Stimulated activated CD8-positive, alpha-beta memory T cell treated with anti-CD3 and anti-CD28 coated beads, Interleukin-15, amount 100 ng/mL, for 48 hours (primary cell): ENCODE measurements at places on chromosomes 5 and 9.

- DNase-seq = no peak
Observed at GRCh38 chr5:10289353-10289752, 18.3 kb downstream of the CMBL start.

DNA sequence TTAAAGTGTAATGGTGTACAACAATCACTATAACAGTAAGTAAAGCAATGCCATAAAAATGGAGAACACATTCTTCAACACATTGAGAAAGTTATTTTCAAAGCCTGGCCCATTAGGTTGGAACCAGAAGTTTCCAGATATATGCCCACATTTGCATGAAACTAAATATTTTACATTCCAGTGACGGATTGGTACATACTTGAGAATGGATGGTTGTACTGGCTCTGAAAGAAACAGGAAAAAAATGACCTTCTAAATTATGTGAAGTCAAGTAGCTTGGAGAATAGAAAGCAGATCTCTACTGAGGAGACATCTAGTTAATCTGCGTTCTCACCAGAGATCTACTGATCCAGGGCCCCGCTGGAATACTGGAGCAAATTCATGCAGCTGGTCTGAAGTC, 1037.0 kb downstream of the NR2F1-AS1 start:
- DNase-seq = no peak

- no peak for DNase-seq
Observed at GRCh38 chr5:44506561-44506960, 117.3 kb upstream of the FGF10 start.

DNA sequence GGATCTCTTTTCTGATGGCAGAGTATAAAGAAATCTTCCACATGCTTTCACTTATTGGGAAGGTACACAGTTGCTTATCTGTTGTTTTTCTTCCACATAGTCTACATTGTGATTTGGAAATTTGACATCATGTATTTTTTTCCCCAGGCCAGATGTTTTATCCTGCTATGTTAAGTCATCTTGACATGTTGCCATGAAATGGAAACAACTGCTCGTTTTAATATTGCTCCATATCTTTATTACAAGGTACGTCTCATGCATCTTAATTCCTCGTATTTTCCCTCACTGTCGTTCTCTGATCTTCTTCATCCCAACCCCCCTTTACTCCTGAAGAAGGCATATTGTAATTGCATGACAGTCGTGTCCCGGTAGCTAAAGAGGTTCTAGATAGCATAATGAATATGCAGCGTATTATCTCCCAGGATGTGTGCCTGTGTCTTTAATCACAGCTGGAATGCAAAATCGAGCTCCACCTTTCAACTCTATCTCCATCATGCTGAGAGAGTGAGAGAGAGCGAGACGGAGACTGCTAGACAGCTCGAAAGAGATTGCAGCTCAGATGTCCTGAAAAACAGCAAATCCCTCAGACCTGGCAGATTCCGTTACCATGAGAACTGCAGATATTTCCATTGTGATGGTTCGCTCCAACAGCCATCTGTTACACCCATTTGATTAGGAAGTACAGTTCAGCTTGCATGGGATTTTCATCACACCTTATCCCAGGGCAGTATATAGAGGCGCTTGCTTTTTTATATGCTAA, 281.7 kb downstream of the TMEM38B start:
- no peak for DNase-seq

- DNase-seq = no peak
Observed at GRCh38 chr9:93594041-93594756, 17.8 kb downstream of the PHF2 start.

GRCh38 chr5:17223367-17224185, 6.1 kb downstream of the BASP1 start:
- no peak for DNase-seq

DNA sequence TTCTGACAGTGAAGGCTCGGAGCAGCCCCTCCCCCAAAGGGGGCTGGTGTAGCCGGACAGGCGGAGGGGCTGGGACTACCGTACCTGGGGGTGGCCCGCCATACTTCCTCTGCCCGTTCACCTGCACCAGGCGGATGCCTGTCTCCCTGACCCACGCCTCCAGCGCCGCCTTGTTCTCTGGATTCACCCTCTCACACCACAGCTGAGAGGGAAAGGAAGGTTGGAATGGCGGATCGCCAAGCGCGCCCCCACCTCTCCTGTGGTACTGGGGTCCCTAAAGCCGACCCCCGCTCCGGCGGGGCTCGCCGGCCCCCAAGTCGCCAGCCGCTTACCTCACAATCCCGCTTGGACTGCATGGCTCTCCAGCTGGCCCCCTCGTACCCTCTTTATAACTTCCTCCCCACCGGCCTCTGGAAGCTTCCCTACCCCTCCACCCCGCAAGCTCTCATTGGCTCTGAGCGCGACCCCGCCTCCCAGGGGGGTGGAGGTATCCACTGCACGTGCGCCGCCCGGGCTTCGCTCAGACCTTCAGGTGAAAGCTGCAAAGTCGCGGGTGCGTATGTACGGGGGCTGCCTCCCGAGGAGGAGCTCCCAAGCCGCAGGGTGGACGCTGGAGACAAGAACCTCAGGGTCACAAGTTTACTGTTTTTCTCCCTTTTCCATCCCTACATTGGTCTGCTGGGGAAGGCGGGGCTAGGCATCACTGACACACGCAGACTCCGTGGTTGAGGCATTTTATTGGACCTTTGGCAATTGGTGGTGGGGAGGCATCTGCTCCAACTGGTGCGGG, at the start of gene DND1:
Gene DND1, minus strand, starts transcription at position 390 of the 790 bp plus-strand sequence. Its CDS starts 34 bp downstream, at position 356.
- no peak for DNase-seq

- no peak for DNase-seq
Observed at GRCh38 chr9:101167490-101168134, 139.1 kb downstream of the PLPPR1 start.

DNA sequence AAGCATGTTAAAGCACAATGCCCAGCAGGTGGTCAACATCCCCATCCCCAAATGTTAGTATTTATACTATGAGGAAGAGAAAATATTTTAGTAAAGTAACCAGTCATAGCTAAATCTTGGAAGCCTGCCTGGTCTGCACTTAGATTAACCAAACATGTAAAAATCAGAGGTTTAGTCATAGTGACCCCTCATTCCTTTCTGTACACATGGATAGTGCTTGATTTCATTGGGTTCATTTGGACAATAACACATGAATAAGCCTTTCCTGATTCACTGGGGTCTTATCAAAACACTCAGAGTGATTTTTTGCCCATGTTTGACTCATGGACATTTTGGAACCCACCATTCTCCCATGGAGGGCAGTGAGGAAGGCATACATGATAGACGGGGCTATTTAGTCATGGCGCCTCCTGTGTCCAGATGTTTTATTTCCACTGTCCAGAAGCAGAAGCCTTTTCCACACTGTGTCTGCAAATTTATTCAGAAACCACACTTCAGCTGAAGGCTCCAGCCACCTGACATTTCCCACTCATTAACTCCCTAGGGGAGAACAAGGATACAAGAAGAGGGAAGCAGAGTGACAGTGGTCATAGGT, 32.5 kb downstream of the OR1J1 start:
- DNase-seq = no peak

- no peak for DNase-seq
Observed at GRCh38 chr5:668283-668995, 24.7 kb downstream of the TPPP start.

GRCh38 chr9:93600504-93600903, 24.1 kb downstream of the PHF2 start:
- DNase-seq = no peak

GRCh38 chr5:57069115-57069835, 104.6 kb upstream of the GPBP1 start:
- no peak for DNase-seq

GRCh38 chr9:136080716-136081112, 14.4 kb downstream of the NACC2 start:
- no peak for DNase-seq

DNA sequence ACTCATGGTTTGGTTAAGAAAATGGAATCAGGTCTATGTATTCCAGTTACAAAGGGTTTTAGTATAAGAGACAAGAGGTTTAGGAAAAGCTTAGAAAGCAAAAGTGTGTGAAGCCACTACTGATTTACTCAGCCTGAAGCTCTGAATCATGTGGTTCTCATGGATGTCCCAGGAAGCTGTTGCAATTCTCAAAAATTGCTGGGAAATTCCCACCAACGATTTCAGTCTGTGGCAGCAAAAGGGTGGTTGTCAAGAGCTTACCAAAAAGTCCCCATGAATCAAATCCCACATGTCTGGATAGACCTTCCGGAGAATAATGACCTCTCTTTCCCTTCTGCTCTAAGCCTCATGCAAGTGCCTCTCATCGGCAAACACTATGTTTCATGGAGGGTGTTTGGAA, 929.9 kb downstream of the TLE4 start:
- no peak for DNase-seq

GRCh38 chr5:114839360-114839759, 330.3 kb downstream of the TRIM36 start:
- DNase-seq = no peak

- DNase-seq = no peak
Observed at GRCh38 chr9:127943011-127943662, 5.5 kb upstream of the DPM2 start.

DNA sequence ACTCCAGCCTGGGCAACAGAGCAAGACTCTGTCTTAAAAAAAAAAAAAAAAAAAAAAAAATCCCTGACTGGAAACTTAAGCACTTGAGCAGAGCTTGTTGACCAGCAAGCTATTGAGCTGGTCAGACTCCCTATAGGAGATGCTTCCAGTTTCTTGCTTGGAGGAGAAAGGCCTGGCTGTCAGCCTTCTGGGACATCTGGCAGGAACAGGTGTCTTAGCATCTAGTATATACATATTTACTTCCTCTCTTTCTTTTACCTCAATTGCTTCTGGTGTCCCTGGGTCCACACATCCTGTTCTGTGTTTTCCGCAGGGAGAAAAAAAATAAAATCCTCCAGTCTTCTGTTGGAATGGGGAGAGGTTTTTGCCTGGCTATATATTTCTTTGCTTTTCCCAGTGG, 60.1 kb downstream of the PRKACG start:
- no peak for DNase-seq

- no peak for DNase-seq
Observed at GRCh38 chr5:17087035-17087434, 130.4 kb upstream of the BASP1 start.

DNA sequence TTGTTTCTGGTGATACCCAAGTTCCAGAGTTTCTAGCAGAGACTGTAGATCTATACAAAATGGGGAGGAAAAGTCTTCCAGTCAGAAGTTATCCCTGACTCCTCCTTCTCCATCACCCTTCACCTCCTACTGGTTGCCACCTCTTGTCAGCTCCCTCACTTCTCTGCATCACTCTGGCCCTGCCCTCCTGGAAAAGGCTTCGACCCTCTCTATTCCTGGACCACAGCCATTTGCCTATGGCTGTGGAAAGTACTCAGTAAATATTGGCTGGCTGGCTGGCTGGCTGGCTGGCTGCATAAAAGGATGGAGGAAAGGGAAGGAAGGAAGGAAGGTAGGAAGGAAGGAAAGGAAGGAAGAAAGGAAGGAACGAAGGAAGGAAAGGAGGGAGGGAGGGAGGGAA, 32.7 kb upstream of the ABCA1 start:
- no peak for DNase-seq

DNA sequence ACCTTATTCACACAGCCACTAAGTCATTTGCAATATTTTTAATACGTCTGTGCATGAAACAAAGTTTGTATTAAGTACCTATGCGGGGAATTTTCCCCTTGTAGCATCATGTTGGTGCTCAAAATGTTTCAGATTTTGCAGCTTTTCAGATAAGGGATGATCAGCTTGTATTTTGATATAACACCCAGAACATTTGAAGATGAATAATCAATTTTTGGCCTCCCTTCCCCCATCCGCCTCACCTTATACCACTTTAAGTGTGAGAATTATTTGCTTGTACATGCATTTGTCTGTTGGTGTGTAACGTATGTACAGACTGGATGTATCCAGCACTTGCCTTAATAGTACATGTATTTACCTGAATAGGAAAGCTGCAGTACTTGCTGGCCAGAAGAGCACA, 1.7 kb downstream of the JAK2 start:
- no peak for DNase-seq

DNA sequence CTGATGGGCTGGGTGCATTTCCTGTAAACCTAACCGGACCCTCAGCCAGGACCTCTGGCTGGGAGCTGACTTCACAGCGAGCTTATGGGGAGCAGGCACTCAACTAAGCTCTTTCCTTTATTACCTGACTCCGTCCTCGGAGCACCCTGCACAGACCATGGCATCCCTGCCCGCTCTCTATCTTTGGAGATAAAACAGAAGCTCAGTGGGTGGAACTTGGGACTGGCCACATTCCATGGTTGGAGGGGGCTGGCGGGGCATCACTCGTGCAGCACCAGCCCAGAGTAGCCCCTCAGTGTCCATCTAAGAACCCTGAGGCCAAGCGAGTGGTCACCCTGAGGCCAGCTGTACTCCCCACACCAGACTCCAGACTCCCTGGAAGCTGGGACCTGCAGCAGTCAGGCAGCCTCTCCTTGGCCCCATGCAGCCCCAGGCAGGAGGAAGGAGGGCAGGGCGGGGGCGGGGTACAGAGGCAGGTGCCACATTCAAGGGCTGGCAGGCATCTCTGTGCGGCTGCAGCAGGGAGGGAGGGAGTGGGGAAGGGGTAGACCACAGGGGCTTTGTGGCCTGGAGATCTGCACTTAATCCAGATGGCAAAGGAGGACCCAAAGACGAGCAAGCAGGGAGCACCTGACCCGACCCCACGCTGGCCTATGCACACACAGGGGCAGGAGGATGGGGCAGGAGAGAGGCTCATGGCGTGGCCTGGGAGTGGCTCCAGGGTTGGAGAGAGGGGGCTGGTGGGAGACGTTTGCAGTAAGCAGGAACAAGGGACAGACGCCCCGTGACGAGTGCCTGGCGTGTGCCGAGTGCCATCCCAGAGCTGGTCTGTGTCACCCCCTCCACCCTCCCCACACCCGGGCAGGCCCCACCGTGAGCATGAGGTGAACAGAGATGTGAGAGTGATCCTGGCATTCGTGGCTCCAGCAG, 26.1 kb downstream of the GLT6D1 start:
- DNase-seq = no peak

DNA sequence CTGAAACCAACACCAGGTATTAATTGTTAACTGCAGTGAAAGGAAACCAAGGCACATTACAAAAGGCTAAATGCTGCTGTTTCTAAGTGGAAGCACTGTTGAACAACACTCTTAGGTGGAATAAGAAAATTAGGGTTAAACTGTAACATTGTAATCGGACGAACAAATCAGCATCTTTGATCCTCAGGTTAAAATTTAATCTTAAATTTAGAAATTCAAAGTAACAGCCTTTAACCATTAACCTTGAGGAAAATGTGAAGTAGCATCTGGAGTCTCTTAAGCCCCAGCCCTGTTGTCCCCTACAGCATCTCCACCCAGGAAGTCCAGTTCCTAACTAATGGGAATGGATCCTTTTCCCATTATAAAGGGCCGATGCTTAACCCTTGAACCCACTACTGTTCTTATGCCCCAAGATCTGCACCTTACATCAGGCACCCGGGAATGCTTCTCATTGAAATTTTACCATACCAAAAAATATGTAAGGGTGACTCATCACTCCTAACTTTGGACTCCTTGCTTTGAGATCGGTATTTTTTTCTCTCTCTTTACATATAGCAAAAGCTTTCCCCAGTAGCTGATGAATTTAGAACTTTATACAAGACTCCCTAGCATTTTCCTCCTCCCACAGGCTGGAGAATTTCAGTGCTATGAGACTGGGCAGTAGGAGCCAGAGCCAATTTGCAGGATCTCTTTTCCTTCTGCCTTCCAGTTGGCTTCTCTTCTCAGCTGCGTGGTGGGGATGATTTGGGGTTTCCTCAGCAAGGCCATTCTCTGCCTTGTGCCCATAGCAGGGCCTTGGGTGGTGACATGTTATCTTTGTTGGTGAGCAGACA, 32.0 kb upstream of the ITGA2 start:
- DNase-seq = no peak

- DNase-seq = no peak
Observed at GRCh38 chr5:35859101-35859661, 2.5 kb downstream of the IL7R start.

GRCh38 chr5:14186059-14186830, 43.1 kb downstream of the TRIO start:
- no peak for DNase-seq
